RPMI7951 (cell line): ENCODE measurements at places on chromosomes 1 and 21.

GRCh38 chr1:226128487-226129075 is 58.0 kb downstream of the ACBD3 start:
- DNase-seq: peak; percentile 37

DNA sequence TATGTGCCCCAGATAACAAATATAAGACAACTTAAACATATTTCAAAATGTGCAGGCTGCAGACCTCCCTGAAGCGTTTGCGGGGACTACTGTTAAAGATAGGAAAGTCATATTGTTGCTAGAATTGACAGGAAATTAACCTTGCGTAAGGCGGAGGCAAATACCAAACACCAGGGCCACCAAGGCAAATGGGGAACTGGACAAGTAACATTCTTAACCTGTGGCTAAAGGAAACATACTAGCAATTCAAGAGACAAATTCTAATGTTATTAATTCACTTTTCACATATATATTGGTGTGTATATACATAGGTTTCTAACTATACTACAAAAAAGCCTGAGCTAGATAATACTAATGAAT is 6.8 kb downstream of the HAPLN2 start:
- DNase-seq: no peak

DNA sequence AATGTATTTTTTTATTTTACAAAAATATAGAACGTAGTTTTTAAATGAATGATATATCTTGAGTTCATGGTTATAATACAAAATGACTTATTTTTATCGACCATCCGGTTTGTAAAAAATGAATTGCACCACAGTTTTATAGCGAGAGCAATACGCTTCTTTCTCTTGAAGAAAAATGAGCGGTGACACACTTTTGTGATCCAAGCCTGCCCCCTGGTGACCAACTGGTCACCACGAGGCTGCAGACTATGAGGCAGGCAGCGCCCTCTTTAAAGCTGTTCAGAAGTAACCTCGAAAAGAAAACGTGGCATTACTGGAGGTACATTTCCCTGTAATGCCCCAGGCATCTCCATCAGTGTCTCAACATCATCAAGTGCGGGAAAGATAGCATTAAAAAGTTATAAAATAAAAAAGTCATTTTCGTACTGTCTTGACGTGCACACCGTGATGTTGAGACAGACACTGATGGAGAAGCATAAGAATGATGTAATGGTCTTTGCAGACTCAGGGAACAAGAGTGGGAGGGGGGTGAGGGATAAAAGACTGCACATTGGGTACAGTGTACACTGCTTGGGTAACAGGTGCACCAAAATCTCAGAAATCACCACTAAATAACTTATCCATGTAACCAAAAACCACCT is 734.2 kb upstream of the ADAMTS5 start:
- DNase-seq: peak; percentile 73

DNA sequence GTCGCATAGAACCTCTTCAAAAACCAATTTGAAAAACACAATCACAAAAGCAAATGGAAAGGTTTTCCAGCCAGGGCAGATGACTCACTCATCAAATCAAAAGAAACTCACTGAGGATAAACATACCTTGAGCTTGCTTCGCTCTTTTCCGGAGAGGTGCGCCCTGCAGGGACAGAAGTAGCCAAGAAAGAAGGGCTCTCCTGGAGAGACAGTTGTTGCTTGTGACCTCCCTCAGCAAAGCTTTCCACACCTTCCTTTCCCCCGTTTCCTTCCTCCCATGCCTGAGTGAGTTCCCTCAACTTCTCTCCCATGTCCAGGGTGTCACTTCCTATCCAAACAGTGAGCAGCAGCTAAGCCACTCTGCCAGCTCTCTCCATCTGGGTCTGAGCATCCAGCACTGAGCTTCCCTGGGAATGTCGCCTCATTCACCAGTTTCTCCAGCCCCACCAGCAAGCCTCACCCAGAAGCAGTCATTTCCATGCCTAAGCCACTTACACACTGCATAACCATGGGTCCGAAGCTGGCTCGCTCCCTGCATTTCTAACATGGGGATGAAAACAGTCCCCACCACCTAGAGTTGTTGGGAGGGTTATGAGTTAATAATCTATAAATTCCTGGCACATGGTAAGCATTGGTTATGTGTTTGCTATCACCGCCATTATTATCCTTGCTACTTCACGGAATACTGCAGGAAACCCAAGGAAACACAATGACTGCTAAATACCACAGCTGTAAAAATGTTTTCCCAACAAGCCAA is 75.0 kb downstream of the PTPN14 start:
- DNase-seq: no peak

DNA sequence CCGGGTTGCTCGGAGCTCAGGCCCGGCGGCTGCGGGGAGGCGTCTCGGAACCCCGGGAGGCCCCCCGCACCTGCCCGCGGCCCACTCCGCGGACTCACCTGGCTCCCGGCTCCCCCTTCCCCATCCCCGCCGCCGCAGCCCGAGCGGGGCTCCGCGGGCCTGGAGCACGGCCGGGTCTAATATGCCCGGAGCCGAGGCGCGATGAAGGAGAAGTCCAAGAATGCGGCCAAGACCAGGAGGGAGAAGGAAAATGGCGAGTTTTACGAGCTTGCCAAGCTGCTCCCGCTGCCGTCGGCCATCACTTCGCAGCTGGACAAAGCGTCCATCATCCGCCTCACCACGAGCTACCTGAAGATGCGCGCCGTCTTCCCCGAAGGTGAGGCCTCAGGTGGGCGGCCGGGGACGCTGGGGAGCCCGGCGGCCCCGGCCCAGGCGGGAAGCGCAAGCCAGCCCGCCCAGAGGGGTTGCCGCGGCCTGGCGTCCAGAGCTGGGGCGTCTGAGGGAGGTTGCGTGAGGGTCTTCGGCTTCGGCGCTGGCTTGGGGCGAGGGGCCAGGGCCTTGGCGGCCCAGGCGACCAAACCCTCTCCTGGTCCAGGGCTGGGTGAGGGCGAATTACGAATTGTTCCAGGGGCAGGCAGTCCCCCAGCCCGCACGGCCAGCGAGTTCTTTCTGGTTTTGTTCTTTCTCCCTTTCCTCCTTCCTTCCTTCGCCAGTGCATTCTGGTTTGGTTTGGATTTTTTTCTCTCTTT is 805 bp downstream of the SIM2 start:
- peak; percentile 10 for DNase-seq

GRCh38 chr1:224880593-224881307 is 48.7 kb upstream of the DNAH14 start:
- no peak for DNase-seq

DNA sequence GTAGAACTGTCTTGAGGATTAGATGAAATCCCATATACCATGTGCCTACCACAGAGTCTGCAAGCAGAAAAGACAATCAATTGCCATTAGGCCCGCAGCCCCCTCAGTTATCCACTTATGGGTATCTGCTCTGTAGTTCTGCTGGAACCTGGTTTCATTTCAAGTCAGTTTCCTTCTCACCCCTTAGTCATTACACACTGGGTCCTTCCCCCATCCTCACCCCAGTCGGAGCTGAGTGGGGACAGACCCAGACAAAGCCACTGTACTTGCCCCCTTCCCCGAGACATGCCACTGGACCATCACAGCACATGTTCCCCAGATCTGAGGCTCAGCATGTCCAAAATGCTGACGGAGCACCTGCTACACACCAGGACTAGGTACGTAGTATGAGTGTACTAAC is 21.2 kb downstream of the PGLYRP3 start:
- no peak for DNase-seq

DNA sequence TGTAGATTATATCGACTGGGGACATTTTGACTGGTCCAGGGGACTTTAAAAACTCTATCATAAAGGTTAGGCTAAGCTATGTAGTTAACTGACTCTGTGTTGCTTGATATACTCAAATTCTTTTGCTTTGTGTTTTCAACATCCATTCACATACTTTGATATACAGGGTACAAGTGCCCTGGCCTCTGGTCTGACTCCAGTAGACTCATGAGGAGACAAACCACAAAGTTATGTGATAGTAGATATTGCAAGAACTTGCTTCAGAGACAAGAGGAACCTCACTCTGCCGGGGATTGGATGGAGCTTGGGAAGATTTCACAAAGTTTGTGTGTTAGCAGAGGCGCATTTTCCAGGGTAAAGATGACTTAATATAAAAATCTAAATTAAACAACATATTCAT is 1.3 kb downstream of the GORAB start:
- DNase-seq: peak; percentile 54

DNA sequence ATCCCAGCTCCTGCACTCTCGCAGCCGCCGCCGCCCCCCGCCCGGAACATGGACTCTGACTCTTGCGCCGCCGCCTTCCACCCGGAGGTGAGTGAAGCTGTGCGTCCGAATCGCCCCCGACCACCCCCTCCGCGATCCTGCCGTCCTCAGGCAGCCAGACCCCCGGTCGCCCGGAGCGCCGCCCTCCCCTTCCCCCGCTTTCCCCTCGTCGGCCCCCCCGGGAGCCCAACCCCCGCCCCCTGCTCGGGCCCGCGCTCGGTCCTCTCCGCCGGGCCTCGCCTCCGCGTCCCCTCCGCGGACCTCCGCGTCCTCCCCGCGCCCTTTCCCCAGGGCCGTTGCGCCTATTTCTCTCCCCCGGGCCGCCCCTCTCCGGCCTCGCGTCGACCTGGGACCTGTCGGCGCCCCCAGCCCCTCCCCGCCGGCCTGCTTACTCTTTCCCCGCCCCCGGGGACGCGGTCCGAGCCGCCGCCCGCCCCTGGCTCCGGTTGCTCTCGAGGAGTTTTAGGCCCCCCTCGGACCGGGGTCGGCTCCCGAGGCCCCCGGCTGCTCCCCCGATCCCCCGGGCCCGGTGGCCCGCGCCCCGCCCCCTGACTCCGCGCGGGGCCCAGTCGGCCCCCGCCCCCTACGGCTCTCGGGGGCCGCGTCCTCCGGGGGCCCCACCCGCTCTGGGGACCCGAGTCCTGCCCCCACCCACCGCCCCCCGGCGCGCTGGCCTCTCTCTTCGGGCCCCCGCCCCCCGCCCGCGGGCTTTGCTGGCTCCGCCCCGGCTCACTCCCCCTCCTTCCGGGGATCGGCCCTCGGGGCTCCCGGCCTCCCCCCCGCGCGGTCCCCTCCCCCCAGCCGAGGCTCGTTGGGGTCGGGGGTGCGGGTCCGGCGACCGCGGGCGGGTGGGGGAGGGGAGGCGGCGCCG is 743 bp downstream of the PHF13 start:
- DNase-seq: peak; percentile 22

- no peak for DNase-seq
Observed at GRCh38 chr1:85569737-85570404, 10.7 kb upstream of the CCN1 start.

DNA sequence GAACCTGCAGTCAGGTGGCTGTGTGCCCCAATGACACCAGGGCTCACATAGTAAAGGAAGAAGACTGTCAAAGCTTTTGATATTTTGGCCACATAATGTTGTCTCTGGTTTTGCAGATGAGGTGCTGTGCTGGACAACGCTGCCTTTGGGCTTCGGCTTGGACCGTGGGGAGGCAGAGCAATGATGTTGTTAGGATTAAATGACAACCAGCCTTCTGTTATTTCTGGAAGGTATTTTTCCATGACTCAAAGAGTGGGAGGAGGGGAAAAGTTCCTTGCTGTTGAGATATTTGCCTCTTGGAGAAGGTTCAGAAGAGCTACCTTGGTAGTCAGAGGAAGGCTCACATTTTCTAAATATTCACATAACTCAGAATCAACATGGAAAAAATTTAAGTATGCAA is 187.3 kb upstream of the GALNT2 start:
- DNase-seq: no peak

DNA sequence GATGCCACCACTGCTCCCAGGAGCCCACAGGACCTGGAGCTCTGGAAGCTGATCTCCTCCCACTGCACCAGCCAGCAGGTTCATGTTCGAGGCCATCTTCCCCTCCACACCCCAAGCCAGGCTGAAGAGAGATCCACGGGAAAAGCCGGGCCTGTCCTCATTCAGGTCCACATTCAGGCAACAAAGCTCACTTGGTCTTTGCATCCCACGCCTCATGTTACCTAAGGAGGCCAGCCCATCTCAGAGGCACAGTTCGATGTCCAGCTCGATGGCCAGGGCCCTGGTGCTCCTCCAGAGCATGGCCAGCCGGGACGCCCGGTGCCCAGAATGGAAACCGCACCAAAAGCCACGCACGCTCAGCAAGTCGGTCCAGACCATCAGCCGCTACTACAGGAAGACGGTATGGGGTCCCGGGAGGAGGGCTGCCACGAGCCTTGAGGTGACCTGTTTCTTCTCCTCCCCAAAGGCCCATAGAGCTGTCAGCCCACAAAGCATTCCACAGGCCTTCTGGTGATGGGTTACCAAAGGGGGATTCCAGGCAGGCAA is at the start of gene CCDC27:
TSS of gene CCDC27 (plus strand) at position 51 of the 546 bp plus-strand sequence. CDS start at position 83, 32 bp downstream.
- no peak for DNase-seq

GRCh38 chr1:30111431-30111830 is 612.0 kb downstream of the MATN1 start:
- peak; percentile 55 for DNase-seq

GRCh38 chr1:45009956-45010854 is 919 bp downstream of the HECTD3 start:
- no peak for DNase-seq

- no peak for DNase-seq
Observed at GRCh38 chr1:11486231-11487009, 7.5 kb downstream of the DISP3 start.

DNA sequence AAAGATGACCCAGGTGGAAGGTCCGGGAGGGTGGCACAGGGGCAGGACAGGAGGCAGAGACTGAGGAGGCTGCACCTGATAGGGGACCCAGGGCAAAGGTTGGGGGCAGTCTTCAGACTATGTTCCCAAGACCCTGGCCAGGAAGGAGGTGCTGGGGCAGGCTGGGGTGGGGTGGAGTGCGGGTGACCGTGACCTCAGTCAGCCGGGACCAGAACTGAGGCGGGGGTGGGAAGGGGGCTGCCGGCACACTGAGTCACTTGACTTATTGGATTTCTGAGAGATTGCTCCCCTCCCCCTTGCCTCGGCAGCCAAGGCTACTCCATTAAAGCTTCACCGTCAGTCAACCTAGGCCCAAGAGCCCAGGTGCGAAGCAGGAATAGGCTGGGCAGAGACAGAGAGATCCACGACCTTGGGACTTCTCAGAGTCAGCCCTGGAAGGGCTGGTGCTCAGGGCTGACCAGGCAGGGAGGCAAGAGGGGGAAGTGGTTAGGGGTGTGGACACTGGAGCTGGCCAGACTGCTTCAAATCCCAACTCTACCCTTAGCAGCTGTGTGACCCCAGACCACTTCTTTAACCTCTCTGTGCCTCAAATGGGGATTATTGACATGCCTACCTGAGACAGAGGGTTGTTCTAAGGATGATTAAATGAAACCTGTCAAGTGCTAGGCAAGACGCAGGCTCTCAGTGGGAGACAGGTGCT is 47.9 kb upstream of the LAPTM5 start:
- DNase-seq: no peak

DNA sequence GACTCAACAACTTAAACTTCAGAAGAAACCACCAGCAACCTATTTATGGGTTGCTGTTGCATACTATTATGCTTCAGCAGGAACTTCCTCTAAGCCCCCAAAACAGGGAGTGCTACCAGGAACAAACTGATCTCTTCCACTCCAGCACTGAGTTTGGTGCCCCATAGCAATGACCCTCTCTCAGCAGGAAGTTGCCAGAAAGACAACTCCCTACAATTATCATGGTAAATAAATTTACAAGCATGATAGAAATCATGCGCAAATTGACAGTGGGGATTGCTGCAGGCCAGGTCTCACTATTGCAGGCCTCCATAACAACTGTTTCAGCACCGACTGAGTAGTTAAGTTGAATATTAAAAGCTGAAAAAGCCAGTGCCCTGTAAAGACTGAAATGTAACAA is 180.6 kb downstream of the PLA2G4A start:
- DNase-seq: no peak
